ENCODE measurements at places on chromosomes 2 and 18. TPM values are rescaled to one million over a fixed set of nuclear protein-coding genes. Genes with fewer than 3 reads are reported as not detected.

Gene AKAIN1
- total RNA-seq = not detected

Gene IL36RN
- not detected for total RNA-seq

Gene LYPD1
- total RNA-seq = not detected

Gene NYAP2
- total RNA-seq = not detected

Gene SLC30A3
- 0.27 TPM for total RNA-seq

Gene ZNF385B
- total RNA-seq = not detected

Gene GPBAR1
- 0.67 TPM for total RNA-seq

Gene CACNB4
- 0.86 TPM for total RNA-seq

Gene CXCR4
- total RNA-seq = 200 TPM

Gene SCN7A
- total RNA-seq = not detected

Gene LOXHD1
- not detected for total RNA-seq

Gene FAM124B
- total RNA-seq = not detected

All from activated B cell treated with CpG ODN at 0.5 μM for 24 hours (primary cell).